ENCODE measurements at places on chromosomes 2 and 18. TPM values are rescaled to one million over a fixed set of nuclear protein-coding genes. Genes with fewer than 3 reads are reported as not detected.

The CNDP1 gene
- not detected for total RNA-seq

The IL18RAP gene
- total RNA-seq, result 0.30 TPM

DNA sequence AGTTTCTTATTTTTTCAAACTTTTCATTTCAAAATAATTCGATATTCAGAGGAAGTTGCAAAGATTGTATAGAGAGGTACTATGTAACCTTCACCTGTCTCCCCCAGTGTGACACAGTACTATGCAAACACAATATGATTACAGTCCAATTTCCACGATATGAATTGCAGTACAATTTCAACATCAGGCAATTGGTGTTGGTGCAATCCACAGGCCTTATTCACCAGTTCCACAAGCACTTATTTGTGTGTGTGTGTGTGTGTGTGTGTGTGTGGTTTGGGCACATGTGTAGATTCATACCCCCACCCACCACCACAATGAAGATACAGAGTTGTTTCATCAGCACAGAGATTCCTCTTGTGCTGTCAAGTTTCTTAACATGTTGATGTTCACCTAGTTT lies 69.7 kb upstream of the ARL4C start:
- no peak for DNase-seq

- no peak for DNase-seq
Measured at GRCh38 chr2:191687867-191688266, 9.9 kb downstream of the NABP1 start.

DNA sequence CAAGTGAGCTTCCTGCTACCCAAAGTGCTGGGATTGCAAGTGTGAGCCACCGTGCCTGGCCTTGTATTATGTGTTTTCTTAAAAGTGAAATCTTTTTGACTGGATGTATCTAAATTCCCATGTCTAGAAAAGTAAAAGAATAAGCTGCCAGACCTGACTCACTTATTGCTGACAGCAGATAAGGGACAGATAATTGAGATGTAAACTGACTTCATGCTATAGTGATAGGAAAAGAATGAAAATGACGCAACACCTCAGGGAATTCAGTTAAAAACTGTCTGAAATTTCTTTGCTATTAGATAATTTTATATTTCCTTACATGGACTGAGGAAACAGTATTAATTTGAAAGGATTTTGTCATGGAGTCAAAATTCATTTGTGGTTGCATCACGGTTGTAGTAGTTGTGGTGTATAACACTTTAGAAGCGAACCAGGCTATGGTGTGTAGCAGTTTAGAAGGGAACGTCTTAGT lies 19.4 kb downstream of the TTC27 start:
- DNase-seq, result no peak

The SLC23A3 gene
- 0.87 TPM for total RNA-seq
